ENCODE measurements at places on chromosomes 5 and 9.

DNA sequence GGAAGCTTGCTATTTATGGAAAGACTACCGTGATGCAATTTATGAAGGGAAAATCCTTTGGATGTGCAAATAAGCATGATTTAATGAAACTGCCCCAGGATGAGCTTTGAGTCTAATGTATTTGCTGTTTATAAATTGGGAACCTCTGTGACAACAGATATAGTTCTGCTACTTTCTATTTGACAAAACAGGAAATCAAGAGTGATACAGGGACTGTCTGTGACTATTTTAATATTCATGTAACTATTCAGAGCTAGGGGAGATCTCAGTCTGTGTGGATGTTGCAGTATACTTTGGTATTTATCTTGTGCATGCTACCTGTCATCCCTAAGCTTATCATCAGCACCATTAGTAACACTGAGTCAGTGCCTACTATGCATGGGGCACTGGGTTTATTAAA, 132.1 kb downstream of the PDZD2 start:
- DNase-seq = no peak

GRCh38 chr5:71924325-71924724, 182.9 kb upstream of the MAP1B start:
- no peak for DNase-seq

GRCh38 chr5:160802592-160802991, 49.4 kb downstream of the ATP10B start:
- peak; percentile 3 for DNase-seq

DNA sequence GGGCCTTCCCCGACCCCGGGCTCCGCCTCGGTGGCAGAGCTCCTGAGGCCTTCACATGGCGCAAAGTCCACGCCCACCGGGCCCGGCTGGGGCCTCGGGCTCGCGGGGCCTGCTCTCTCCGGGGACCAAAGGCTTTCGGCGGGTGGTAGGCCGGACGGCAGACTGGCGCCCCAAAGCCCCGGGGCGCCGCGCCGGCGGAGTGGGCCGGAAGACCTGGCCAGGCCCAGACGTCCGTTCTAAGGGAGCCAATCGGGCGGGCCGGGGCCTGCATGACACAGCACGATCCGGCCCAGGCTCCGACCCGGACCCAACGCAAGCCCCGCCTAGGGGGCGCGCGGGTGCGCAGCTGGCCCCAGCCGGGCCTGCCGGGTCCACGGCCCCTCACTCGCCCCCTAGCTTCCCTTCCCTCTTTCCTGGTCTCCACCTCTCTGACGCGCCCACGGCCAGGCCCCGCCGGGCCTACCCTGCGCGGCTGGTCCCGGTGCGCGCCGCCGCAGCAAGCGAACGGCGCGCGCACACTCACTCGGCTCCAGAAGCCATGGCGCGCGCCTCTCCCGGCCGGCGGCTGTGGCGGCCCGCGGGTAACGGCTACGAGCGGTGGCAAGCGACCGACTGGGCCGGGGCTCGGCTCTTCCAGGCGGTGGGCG, 488 bp downstream of the VCP start:
- peak; percentile 95 for DNase-seq

DNA sequence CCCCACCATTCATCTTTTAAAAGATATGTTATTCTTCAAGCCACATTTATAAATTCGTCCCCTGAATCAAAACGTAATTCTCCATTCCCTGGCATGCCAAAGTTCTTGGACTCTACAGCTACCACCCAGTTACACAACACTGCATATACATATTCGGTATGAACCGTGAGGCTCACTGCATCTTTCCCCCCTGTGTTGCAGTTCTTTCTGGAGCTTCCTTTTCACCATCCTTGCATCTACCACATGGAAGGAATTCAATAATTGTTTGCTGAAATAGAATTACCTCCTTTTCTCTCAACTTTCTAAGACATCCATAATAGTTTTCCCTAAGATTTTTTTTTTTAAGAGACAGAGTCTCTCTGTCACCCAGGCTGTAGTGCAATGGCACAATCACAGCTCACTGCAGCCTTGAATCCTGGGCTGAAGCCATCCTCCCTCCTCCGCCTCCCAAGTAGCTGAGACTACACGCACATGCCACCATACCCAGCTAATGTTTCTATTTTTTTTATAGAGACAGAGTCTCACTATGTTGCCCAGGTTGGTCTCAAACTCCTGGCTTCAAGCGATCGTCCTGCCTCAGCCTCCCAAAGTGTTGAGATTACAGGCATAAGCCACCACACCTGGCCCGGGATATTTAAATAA, 3.3 kb downstream of the LPAR1 start:
- no peak for DNase-seq

DNA sequence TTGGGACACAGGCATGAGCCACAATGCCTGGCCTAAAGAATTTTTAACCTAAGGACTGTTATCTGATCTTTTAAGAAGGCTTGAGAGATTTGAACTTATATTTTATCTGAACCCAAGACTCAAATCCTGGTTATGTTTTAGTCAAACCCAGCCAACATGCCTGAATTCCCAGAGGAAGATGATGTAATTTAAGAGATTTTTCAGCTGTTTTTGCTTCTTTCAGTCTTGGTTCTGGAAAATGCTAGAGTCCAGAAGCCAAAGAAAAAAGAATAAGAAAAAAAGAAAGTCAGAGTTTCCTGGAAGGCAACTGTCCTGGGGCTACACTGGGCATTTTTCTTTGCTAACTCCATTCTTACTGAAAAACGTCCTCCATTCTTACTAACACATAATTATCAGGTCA, 85.8 kb downstream of the SNX18 start:
- DNase-seq = no peak

- no peak for DNase-seq
These were observed 102.5 kb downstream of the TLE4 start for GRCh38 chr9:79674052-79674777.

DNA sequence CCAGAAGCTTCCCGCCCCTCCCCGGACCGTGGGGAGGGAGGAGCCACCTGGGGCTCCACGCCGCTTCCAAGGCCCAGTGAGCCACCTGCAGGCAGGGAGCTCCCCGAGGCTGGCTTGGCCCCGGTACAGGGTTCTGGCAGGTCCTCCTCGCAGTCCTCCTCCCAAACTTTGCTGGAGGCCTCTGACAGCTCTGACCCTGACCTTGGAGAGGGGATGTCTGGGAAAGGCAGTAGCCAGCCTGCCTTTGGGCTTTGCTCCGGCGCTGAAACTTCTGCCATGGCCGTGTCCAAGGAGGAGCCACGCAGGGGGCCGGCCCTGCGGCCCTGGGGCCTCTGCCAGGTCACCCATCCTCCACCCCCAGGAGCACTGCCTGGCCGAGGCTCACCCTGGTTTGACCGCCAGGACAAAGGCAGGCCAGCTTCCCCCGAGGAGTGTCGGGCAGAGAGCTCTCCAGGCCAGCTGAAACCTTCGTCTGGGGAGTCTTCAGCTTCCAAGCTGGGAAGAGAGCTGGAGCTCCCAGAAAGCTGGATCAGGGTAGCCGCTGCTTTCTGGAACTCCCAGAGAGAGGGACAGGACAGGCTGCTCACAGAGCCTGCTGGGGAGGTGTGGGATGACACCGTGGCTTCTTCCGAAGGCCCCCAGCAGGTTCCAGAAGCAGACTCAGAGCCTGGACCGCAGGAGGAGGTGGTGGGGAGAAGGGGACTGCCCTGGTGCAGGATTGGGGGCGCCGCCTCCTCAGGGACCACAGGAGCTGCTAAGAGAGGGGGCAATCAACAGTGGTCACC, 9.0 kb upstream of the QSOX2 start:
- DNase-seq = no peak
